Stimulated activated CD8-positive, alpha-beta memory T cell treated with anti-CD3 and anti-CD28 coated beads, Interleukin-4, amount 100 ng/mL, for 48 hours (primary cell): ENCODE measurements at places on chromosomes 1 and 21.
A peak's percentile ranks its signal among the peaks of the same experiment; 100 is the strongest.

DNA sequence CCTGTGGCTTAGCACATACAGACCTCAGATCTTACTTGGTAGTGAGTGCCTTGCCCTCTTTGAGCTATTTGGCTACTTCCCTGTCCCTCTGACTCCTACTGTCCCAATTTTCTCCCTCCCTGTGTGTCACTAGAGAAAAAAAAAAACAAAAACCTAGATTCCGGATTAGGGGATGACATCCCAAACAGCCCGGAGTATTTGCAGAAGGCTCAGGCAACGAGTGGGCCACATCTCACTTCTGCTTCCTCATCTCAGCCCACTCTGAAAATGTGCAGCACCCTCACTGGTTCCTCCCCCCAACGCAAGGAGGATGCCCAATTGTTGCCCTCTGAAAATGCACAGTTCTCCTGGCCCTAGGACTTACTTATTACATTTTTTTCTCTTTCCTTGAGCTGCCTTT is 4.9 kb downstream of the NHLH1 start:
- no peak for DNase-seq

- DNase-seq: no peak
These were observed 10.4 kb downstream of the MGST3 start for GRCh38 chr1:165641231-165641987.

GRCh38 chr1:116376729-116377086 is 3.7 kb downstream of the ATP1A1 start:
- DNase-seq: no peak

GRCh38 chr1:172276120-172276818 is 144.2 kb upstream of the C1orf105 start:
- DNase-seq: no peak

GRCh38 chr1:240598216-240599001 is 13.5 kb downstream of the GREM2 start:
- no peak for DNase-seq

DNA sequence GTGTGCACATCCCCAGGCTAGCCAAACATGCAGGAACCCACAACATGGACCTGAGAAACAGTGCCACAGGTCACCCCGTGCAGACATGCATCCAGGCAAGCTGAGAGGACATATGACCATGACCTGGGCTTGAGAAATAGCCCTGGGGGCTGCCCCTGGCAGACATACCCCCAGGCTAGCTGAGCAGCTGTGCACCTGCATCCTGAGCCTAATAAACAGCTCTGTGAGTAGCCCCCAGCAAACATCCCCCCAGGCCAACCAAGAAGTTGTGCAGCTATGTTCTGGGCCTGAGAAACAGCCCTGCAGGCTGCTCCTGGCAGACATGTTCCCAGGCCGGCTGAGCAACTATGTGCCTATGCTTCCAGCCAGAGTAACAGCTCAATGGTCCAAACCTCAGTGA is 14.5 kb downstream of the OLFML3 start:
- no peak for DNase-seq

DNA sequence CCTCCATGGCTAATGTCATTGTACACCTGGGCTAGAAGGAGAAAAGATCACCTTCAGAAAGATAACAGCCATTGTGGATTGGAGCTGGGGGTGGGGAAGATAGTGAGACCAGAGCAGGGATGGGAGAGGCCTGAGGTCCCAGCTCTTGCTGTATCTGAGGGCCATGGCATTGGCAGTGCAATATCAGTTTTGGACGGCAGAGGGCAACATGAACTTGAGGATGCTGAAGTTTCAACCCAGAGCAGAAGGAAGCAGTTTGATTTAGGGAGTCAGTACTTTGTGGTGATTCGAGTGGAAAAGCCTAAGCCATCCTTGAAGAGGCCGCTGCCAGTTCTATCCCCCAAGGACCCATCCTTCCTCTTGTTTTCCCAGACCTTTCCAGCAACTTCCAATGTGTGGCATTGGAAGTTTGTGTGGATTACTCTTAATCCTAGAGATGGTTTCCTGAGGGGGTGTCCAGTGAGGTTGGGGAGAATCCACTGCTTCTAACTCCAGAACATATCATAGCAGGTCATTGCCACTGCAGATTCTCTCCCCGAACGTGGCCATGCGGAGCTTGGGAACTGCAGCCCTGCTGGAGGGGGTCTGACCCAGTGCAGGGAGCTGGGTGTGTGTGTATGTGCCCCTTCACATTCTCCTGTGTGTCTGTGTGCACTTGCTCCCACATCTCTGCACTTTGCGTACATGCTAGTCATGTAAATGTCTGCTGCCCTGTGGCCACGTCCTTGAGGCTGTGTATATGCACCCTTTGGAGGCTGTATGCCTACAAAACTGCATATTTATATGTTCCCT is 24.1 kb downstream of the SLC26A9 start:
- peak; percentile 86 for DNase-seq

GRCh38 chr1:14791654-14792053 is 193.2 kb downstream of the KAZN start:
- DNase-seq: no peak

- peak; percentile 85 for DNase-seq
These were observed 1.9 kb downstream of the EEIG2 start for GRCh38 chr1:108561689-108562326.

DNA sequence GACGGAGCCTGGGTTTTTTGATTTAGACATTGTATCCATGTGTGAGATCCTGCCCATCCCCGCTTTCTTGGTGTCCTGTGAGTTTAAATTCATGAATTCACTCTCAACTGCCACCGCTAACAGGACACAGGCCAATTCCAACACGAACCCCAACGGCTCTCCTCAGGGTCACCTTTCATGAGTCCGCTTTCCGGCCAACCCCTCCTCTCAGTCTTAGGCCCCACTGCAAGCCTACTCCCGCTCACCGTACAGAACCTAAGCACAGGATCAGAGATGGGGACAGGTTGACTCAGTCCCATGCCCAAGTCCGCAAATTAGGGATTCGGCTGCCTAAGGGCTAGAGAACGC is 238 bp upstream of the SCP2 start:
- DNase-seq: no peak

GRCh38 chr1:7760245-7760644 is 10.9 kb upstream of the VAMP3 start:
- no peak for DNase-seq

GRCh38 chr1:58896246-58897183 is 112.7 kb upstream of the JUN start:
- no peak for DNase-seq

GRCh38 chr1:216815260-216816131 is 92.3 kb upstream of the ESRRG start:
- DNase-seq: no peak

GRCh38 chr1:43935711-43936427 is 2.3 kb downstream of the ARTN start:
- no peak for DNase-seq

GRCh38 chr21:45379171-45379900 is 25.6 kb upstream of the COL18A1 start:
- no peak for DNase-seq

- DNase-seq: peak; percentile 67
These were observed at the start of gene SUSD4 for GRCh38 chr1:223363856-223364684. SUSD4 (minus strand) TSS chr1:223364176; CDS start chr1:223363425, 751 bp downstream.

DNA sequence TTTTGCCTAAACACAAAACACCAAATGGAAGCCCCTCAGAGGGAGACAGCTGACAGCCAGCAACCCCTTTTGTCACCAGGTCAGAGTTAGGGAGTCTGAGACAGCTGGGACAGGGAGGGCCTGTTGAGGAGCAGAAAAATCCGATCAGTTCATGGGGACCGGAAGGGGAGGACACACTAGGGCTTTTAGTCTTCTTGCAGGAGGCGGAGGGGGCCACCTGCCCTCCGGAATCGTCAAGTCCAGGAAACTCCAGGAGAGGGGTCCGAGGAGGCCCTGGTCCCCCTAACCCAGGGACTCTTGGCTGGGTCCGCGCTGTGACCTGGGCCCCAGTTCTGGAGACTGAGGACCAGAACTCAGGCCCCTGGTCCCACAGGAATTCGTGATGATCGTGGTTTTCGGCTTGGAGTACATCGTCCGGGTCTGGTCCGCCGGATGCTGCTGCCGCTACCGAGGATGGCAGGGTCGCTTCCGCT is 34.2 kb downstream of the KCNQ4 start:
- DNase-seq: no peak

GRCh38 chr1:70922196-70922595 is 125.4 kb downstream of the PTGER3 start:
- DNase-seq: no peak

- no peak for DNase-seq
These were observed 73.9 kb downstream of the CACHD1 start for GRCh38 chr1:64543831-64544230.

- DNase-seq: peak; percentile 87
These were observed 1.7 kb downstream of the PLEKHG5 start for GRCh38 chr1:6489799-6490180.

DNA sequence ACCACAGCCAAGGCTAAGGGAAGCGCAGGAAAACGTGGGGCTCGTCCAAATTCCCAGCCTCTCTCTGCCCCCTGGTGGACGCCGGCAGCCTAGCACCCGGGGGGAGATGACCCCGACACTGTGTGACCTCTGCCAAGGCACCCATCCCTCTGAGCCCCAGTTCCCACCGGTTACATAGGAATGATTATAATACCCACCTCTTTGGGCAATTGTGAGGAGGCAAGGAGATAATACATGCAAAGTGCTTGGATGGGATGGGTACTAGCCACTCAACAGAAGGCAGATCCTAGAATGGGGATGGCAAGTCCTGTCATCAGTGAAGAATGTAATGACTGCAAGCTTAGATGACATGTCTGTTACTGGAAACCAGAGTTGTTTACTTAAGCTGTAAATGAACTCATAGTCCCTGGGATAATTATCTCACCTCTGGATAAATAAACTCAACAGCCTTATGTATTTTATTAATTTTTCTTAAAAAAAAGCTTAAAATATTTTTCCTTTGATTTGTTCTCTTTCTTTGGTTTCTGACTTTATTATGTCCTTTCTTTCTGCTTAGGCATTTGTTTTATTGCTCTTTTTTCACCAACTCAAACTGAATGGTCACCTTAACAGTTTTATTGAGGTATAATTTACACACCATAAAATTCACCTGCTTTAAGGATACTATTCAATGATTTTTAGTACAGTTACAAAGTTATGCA is 11.3 kb upstream of the BMP8B start:
- peak; percentile 88 for DNase-seq

DNA sequence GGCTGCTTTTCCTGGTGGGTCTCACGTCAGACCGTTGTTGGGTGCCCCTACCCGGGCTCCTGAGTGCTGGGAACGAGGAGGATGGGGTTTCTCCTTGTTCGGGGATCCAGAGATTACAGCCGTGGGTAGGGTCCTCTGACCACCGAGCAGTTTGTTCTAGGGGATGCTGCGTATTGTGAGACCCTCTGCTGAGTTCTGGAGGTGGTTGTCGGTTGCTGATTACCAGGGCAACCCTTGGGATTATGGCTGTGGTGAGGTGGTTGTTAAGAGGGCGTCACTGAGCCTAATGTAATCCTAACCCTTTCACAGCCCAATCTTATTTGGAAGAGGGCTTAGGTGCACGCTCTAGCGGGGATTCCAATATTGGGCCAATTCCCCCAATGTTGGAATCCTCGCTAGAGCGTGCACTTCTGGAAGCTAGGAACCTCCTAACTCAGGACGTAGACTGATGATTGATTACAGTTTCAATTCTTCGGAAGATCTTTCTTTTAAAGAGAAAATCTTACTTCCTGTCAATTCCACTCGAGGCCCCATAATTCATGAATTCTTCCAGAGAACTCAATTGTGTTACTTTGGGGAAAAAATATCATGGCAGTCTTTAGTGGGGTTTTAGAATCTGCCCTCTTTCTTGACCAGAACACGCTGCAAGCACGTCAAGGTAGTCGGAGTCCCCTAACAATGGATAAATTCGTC is 483 bp downstream of the TCEANC2 start:
- no peak for DNase-seq

DNA sequence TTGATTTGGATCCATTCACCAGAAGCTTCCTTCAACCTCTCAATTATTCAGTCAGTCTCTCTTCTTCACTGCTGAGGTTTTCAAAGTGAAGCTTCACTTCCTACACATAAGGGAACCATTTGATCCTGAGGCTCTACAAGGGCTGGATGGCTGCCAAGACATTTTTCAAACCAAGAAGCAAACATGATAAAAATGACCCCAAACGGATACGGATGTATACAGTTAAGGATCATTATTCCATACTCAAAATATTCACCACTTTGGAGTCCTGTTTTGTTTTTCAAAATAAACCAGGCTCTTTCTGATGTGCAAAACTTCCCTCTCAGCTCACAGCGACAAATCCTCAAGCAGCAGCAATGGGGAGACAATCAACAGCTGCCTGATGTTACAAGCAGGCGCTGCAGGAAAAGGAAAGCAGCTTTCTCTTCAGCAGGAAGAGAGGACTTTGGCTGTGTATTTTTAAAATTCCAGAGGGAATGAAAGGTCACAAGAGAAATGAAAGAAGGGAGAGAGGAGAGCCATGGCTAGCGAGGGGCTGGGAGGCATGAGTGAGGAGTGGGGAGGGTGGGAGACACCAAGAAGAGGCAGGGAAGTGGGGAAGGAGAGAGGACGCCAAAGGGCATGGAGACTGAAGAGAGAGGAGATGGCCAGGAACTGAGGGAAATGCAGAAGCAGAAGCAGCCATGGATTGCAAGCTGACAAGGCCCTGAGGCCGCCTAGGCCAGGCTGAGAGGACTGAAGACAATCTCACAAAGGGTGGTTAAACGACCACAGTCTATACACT is 145.4 kb downstream of the SLC45A1 start:
- no peak for DNase-seq

- no peak for DNase-seq
These were observed 51.5 kb downstream of the MAP3K7CL start for GRCh38 chr21:29181799-29182470.

DNA sequence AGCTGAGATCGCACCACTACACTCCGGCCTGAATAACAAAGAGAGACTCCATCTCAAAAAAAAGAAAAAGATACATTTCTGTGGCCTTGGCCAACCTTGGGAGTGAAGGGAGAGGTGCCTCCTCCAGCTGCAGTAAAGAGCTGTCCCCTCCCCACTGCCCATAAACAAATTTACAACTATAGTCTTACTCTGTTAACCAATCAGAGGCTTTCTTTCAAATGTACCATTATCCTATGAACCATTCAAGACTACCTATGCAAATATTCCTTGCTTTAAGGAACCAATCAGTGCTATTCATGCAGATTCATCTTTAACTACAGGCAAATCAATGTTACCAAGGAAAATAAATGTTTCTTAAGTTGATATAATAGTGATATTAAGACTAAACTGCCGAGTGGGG is 1.0 kb downstream of the CELA2B start:
- no peak for DNase-seq

- no peak for DNase-seq
These were observed 28.2 kb upstream of the EPB41 start for GRCh38 chr1:28885977-28886730.

GRCh38 chr1:21175670-21176581 is 771 bp downstream of the EIF4G3 start:
- peak; percentile 61 for DNase-seq
